NCI-H524 treated with DMSO at 0.1 percent for 48 hours (cell line): ENCODE measurements at places on chromosomes 11 and 22.

GRCh38 chr22:24455751-24456426 is 28.5 kb downstream of the ADORA2A start:
- no peak for DNase-seq

- peak; percentile 47 for DNase-seq
Measured at GRCh38 chr11:44562845-44563460, 2.5 kb upstream of the CD82 start.

DNA sequence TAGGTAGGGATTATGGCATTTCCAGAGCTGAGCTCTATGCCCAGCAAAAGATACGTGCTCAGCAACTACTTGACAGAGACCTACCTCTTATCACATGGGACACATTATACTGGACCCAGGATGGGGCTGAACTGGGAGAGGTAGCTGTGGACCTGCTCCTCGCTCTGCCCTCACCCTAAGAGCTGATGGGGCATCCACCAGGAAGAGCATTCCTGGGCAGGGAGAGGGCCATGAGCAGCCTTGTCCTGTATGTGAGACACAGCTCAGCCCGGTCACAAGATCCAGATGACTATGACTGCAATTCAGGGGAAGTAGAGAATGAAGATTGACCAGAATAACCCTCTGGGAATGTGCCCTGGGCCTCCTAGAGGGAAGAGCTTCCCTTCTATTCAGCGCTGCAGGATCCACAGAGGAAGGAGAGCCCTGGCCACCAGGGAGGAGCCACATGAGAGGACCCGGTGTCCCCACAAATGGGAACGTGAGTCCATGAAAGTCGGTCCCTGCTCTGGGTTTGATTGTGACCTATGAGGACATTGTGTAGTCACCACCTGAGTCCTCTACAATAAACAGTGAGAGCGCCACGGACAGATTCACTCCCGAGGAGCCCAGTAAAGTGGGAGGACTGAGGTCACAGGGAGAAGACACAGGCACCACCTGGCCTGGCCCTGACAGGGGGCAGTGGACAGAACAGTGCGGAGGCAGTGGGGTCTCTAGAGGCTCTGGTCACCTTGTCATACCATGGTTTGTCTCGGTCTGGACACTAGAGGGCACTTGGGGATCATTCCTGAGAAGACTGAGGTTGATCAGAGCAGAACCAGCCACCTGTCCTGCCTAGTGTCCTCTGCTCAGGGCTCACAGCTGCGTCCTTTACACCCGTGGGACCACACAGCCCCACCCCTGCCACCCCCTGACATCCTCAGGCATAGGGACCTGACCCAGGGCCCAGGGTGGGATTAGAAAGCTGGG is 99.5 kb downstream of the ZNF280B start:
- no peak for DNase-seq

DNA sequence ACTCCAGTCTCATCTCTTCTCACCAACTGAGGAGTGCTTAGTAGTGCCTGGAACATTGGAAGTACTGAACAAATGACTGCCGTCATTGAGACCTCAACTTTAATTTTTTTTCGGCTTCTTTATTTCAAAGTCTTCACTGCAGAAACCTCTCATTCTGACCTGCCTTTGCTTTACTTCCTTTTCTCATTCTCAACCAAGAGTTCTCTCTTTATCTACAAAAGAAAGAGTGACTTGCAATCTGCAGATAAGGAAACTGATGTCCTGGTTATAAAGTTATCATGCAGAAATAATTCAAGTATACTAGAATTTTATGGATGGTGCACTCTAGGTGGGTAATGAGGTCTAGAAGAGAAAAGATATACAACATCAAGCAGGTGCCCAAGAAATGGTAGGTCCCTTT is 1.2 kb upstream of the EED start:
- DNase-seq, result no peak

DNA sequence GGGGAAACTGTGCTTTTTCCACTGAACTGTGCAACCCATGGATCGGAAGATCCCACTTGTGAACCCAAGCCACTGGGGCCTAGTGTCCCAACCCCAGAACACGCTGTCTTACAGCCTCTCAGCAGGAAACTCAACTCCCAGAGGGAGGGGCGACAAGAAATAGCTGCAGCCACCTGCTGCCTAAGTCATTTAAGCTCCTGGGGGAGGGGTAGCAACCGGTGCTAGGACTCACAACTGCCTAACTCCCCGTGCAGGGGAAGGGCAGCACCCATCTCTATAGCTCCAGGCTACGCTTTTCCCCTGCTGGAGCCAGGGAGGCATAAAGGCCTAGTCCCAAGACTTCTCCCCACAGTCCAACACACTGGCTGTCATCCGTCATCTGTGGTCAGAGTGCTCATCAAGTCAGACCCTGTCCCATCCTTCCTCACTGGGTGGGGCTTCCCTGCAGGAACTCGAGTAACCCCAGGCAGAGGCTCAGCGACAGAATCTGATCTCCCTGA is 363.0 kb downstream of the LUZP2 start:
- no peak for DNase-seq

GRCh38 chr11:118401880-118402590 is 629 bp downstream of the ATP5MG start:
- DNase-seq, result no peak

GRCh38 chr11:7671347-7672215 is 1.7 kb downstream of the CYB5R2 start:
- no peak for DNase-seq

GRCh38 chr22:28074526-28074925 is 155.5 kb upstream of the PITPNB start:
- no peak for DNase-seq

GRCh38 chr11:61690706-61691379 is 10.7 kb downstream of the DAGLA start:
- DNase-seq, result no peak

DNA sequence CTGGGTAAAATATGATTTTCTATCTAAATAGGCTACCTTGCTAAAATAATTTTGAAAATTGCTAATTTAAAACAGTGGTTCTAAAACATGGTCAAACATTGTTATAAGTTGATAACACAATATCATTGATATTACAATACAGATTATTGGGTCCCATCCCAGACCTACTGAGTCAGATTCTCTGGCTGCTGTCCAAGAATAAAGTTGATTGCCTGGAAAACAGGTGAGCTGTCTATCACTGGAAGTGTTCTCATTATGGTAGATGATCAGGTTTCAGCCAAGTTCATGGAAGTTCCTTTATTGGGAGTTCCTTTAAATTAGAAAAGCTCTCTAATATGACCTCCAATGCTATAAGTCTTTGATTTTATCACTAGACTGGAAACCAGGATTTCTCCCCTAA is 52.3 kb downstream of the SC5D start:
- DNase-seq, result no peak

GRCh38 chr22:42967933-42968332 is 47.0 kb downstream of the PACSIN2 start:
- no peak for DNase-seq

DNA sequence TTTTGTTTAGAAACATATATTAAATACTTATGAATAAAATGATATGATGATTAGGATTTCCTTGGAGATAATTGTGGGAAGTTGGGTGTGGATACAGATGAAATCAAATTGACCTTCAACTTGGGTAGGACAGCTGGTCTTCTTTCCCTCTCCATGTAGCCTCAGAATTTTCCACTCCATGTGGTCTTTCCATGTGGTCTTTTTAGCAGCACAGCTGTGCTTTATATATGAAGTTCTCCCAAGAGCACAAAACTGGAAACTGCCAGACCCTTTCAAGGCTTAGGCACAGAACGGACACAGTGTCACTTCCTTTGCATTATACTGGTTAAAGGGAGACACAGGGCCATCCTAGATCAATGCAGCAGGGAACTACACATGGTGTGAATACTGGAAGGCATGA is 28.6 kb downstream of the FAM76B start:
- DNase-seq, result no peak

GRCh38 chr11:88618327-88619070 is 281.0 kb upstream of the CTSC start:
- no peak for DNase-seq

GRCh38 chr11:17498058-17498457 is 21.4 kb upstream of the ABCC8 start:
- DNase-seq, result no peak

DNA sequence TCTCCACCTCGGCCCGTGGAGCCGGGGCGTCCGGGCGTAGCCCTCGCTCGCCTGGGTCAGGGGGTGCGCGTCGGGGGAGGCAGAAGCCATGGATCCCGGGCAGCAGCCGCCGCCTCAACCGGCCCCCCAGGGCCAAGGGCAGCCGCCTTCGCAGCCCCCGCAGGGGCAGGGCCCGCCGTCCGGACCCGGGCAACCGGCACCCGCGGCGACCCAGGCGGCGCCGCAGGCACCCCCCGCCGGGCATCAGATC is 439 bp downstream of the YAP1 start:
- no peak for DNase-seq

GRCh38 chr11:64450168-64450560 is 91.2 kb downstream of the RPS6KA4 start:
- DNase-seq, result no peak

GRCh38 chr11:119342023-119342300 is 1.3 kb upstream of the C1QTNF5 start:
- DNase-seq, result no peak

DNA sequence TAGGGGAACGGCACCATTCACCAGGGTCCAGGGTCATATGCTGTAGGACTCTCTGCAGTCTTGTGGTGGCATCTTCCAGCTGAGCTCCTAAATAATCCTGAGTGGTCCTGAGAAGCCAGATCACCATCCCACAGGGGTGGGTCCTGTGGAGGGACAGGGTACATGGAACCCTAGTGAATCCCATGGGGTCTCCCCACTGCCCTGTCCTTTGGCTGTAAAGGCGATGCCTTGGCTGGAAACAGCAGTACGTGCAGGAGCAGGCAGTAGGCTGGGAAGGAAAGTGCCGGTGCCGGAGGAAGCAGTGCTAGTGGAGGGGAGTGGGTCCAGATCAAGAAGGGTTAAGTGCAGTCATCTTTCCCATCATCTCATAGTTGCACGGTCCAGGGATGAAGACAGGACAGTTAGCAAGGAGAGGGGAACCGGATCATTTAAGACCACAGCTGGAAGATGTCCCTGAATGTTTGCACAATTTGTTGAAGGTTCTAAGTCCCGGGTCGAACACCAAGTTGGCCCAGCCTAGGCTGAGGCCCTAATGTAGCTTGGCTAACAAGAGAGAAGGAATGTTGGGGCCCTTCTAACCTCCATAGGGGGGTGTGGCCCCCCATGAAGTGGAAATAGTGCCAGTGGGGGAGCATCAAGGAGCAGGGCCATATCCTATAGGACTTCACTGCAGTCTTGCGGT is 18.1 kb downstream of the TSPAN32 start:
- DNase-seq, result no peak

DNA sequence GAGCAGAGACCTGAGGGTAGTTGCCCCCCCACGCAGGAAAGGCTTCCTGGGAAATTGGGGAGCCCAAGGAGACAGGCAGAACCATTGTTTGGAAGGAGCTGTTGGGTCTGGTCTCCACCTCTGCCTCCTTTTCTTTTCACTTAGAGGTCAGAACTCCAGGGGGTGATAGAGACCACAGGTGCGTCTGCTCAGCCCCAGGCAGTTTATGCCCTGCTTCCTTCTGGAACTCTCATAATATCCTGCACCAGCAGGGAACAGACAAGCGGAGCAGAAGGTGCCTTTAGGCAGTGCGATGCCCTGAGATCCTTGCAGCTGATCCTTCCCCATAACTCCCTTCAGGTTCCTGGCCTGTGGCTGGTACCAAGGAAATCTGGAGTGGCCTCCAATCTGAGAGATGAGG is 120.2 kb downstream of the NECTIN1 start:
- DNase-seq, result no peak

DNA sequence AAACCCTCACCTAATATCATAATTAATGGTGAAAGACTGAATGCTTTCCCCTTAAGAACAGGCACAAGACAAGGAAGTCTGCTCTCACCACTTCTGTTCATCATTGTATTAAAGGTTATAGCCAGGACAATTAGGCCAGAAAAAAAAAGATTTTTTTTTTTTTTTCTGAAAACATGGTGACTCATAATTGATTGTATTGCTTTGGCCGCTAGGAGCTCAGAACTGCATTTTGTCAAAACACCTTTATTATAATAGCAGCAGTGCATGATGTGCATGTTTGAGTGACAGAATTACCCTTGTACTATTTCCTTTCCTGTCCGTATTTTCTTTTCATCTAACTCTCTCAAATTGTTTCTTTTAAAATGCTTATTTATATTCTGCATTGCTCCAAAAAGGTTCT is 98.1 kb downstream of the RNF169 start:
- no peak for DNase-seq

GRCh38 chr11:111598559-111598958 is 3.7 kb upstream of the SIK2 start:
- no peak for DNase-seq

- DNase-seq, result no peak
Measured at GRCh38 chr11:43358279-43358800, 380 bp upstream of the TTC17 start.

GRCh38 chr11:133732109-133732674 is 113.1 kb downstream of the SPATA19 start:
- DNase-seq, result no peak

DNA sequence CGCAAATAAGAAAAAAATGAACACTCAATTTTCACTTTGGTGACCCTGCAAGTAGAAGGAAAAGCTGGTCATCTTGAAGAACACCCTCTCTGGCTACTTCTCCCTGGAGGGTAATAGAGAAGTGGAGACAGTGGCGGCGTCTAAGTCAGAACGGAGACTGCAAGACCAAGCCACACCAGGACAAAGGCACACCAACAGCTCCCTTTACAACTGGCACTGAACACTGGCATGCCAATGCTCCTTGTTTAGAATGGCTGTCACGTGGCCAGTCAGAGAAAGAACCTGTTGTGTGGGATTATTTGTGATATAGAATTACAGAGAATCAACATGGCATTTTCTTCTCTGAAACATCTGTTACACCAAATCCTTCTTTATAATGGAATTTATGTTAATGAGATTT is 61.3 kb upstream of the YPEL1 start:
- DNase-seq, result peak; percentile 49

DNA sequence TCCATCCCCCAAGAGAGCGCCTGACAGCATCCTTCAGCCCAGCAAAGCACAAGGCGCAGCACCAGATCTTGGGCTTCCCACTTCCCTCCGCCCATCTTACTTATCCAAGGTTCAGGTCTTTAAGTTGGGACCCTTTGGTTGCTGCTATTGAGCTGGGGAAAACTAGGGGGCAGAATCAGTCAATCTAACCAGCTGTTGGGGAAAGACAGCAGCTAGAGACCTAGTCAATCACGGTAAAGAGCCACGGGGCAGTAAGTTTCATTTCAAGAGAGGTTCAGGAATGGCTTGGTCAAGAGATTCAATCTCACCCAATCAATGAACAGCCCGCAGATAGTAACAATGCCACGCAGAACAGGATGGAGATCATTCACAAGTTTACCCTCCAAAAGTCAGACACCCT is 1.7 kb downstream of the ABTB2 start:
- DNase-seq, result no peak
